ENCODE measurements at places on chromosomes 6 and 20.
A peak's percentile ranks its signal among the peaks of the same experiment; 100 is the strongest.

DNA sequence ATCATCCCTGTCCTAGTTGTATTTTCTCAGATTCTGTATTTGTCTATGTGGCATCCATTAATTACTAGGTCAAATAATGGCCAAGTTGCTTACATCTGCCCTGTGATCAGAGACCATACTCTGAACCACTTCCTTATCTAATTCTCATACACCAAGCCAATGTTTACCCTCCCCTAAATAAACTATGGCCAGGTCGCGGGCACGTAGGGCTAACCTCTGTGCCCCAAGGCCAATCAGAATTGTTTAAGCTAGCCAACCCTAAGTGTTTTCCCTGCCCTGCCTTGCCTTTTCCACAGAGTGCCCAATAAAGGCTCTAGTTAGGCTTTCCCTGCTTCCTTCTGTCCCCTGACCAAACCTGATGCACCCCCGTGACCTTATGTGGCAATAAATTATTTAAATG, 2.8 kb upstream of the CALHM4 start:
- no peak for DNase-seq

- no peak for DNase-seq
These were observed 20.0 kb downstream of the TBC1D7 start for GRCh38 chr6:13308332-13308731.

DNA sequence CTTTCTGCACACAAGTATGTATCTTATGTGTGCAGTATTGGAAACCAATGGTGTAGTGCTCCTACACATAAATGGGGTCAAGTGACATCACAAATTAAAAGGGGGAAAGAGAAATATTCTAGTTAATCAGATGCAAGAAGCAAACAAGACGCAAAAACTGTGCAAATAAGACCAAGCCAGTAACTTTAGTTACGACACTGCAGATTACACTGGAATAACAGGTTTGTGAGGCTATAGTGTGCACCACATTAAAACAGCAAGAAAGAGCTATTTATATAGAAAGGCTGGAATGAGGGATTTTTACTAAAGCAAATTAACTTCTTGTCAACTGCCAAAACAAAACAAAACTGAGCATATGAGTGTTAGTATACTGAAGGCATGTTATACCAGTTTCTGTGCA, 45.8 kb downstream of the NR2E1 start:
- DNase-seq = no peak

DNA sequence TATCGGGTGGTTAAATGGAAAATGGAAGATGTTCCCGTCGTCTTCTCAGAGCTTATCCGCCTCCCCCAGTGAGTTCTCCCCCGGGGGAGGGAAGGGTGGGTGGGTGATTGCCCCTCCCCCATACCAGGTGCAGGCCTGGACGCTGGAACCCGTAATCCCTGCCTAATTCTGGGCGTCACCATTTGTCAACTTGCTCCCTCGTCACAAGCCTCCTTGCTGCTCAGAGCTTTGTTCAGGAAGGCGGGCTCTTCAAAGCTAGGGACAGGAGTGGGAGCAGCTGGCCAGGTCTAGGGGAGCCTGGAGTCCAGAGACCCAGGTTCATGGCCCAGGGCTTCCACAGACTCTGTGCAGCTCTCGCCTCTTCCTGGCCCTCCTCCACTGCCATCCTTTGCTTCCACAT, 25.6 kb downstream of the CDH22 start:
- DNase-seq = no peak

DNA sequence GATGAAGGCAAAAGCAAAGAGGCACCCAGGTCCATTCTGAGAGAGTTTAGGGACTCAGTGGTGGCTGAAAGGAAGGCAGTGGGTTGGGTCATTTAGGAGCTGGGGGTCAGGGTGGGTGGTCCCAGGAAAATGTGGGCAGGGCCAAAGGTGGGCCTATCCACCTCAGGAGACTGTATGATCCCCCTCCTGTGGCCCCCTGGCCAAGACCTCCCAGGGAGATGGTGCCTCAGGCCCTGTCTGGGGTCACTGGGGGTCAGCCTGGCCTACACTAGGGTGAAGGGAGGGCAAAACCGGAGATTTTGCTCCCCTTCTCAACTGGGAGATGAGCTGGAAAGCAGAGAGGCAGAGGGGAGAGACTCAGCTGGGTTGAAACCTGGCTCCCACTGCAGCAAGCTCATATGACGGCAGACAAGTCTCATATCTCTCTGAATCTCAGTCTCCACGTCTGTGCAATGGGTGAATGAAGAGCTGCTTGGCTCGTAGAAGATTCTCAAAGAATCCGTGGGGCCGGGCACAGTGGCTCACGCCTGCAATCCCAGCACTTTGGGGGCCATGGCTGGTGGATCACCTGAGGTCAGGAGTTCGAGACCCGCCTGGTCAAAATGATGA, 11.5 kb upstream of the BAK1 start:
- DNase-seq = no peak

GRCh38 chr6:107618672-107619071, 128.8 kb downstream of the SOBP start:
- DNase-seq = no peak

DNA sequence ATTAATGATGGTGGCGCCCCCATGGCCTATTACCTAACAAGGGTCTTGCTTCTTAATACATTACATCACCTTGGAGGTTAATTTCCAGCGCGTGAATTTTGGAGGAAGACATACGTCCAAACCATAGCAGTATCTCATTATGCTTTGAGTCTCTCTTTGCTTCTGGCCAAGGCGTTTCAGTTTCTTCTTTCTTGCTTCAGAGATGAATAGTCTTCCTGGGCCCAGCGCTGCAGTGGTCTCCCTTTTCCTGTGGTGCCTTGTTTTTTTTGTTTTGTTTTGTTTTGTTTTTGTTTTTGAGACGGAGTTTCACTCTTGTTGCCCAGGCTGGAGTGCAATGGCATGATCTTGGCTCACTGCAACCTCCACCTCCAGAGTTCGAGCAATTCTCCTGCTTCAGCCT, 268.4 kb downstream of the SOX4 start:
- no peak for DNase-seq

GRCh38 chr6:13638626-13639025, 23.5 kb downstream of the NOL7 start:
- no peak for DNase-seq

GRCh38 chr20:61271312-61272231, 19.5 kb downstream of the CDH4 start:
- no peak for DNase-seq

DNA sequence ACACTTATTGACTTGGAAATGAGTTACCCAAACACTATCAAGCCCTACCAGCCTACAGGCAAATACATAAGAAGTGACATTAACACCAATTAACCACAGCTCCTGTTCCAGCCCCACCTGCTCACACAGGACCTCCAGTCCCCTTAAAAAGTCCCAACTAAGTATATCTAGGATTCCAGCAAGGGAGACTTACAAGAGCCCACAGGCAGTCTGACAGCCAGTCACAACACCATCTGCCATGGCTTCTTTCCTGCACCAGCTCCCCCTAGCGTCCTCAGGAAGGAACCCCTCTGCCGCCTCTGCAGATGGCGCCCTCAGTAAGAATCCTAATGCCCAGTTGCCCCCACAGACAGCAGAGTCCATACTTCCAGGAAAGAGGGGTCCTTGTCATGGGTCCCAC, 122.1 kb downstream of the HIVEP2 start:
- no peak for DNase-seq

DNA sequence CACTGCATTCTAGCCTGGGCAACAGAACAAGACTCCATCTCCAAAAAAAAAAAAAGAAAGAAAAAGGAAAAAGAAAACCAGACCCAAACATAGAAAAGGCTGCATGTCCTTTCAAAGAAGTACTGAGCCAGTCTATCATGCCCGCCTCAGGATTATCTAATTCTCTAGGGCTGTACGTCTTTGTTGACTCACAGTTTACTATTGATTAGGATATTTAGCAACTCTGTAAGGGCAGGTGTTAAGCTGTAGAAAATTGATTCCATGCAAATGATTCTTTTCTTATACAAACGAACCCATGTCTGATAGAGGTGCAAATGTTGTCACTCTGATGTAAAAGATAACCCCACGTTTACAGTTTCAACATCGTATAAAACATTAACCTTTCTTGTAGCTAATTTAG, 209.0 kb downstream of the TTLL2 start:
- DNase-seq = no peak

DNA sequence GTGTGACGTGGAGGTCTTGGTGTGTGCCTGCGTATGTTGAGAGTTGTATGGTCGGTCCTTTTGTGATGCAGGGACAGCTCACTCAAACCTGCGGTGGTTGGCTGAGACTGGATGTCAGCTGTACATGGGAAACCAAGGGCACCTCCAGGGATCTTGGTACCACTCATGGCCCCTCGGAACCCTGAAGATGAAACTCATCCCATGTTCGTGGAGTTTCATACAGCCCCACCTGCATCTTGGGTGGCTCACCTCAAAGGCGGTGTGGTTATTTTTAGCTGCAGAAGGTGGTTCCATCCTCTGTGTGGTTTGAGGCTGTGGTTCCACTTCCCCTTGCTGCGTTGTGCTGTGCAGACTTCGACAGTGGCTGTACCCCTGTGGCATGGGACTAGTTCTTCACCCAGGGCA, 52.6 kb upstream of the SLC22A1 start:
- DNase-seq = no peak

DNA sequence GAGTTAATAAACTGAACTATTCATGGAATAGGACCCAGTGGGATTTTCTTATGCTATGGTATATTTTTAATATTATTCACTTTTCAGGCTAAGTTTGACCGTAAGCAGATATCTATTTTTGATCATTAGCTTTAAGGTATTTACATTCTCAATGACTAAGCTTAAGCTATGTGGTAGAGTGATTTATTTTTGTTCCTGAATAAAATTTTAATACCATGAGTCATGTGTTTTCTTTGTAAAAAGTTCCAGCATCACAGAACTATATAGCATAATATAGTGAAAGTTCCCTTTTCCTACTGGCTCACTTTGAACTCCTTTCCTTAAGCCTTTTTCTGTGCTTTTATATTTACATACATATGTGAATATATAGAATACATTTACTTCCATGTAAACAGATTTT, 75.8 kb downstream of the BCKDHB start:
- peak; percentile 82 for DNase-seq

DNA sequence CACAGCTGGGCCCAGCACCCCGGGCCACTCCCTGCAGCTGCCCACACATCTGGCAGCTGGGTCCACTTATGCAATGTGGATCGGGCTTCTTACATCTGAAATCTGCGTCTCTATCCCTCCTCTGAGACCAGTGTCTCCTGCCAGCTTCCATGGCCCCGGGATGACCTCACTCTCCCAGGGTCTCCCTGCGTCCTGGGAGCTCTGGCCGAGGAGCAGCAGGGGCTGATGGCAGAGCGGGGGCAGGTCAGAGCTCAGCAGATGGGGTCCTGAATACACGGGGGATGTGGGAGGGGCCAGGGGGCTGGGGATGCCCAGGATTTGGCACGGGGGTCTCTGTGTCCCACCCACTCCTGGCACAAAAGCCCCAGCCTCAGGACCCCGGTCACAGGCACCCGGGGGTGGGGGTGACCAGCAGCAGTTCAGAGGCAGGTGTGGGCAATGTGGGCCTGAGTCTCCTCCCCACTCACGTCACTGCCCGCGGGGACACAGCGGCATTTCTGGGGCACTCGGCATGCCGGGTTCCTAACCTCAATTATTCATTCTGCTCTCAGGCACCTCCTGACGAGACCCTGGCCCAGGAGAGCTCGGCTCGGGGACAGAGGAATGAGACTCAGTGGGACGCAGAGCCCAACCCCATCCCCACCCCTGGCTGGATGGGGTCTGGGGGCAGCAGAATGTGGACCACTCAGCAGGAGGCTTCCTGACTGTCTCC, 16.4 kb downstream of the CHRNA4 start:
- DNase-seq = no peak

DNA sequence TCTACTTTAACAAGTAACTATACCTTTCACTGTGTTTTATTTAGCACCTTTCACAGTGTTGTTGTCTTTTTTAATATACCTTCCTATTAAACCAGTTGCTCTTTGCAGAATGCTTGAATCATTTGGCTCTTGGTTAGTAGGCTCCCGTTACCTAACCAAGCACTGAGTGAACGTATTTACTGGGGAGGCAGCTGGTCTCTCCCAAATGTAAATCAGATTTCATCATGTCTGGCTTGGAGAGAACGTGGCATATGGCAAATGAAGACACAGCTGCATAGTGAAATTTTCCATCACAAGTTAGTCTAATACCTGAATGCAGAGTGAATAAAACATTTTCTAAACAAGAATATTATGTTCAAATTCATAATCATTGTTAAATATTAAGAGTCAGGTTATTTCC, 12.4 kb downstream of the HTR1E start:
- no peak for DNase-seq

GRCh38 chr6:114342086-114342825, 567 bp downstream of the HS3ST5 start:
- no peak for DNase-seq

- DNase-seq = peak; percentile 32
These were observed 176.7 kb downstream of the BMP7 start for GRCh38 chr20:57089699-57090144.

DNA sequence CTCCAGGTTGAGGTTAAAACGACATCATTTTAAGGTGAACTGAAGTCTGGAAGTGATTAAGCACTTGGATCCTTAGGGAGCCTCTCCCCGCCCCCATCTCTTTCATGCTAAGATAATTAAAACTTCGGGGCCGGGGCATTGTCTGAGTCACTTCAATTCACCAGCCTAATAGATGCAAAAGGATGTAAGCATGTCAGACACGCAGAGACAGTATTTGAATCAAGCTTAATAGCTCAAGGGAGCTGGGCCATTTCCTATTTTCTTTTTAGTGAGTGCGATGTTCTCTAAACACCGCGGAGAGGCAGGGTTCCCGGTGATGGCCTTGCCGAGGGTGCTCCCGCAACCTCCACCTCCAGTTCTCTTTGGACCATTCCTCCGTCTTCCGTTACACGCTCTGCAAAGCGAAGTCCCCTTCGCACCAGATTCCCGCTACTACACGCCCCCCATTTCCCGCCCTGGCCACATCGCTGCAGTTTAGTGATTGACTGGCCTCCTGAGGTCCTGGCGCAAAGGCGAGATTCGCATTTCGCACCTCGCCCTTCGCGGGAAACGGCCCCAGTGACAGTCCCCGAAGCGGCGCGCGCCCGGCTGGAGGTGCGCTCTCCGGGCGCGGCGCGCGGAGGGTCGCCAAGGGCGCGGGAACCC, 516 bp upstream of the IRF4 start:
- peak; percentile 68 for DNase-seq

DNA sequence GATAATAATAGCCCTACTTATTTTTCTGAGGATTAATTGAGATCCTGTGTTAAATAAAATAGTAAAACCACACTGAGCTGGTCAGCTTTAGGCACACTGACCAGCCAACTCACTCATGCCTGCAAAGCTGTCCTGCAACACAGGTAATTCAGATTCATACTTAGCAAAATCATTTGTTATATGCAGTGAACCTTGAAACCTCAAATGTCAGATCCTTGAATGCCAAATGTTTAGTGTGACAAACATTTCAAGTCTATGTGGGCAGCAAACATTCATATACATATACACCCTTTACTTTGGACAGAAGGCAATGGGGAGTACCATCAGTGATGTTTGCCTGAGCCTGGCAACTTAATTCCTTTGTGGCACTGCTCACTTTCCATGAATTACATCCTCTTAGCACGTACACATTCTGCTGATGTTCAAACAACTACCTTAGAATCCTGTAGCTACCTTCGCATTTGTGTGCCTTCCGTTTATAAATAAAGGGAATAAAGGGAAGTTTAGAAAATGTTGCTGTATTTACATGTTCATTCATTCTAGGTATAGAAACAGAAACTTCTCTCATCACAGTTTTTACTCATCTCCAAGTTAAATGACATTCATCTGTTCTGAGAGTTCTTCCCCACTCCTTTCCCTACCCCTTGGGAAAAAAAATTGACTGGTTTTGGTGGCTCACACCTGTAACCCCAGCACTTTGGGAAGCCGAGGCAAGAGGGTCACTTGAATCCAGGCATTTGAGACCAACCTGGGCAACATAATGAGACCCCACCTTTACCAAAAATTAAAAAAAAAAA, 140.8 kb downstream of the ZFAND3 start:
- no peak for DNase-seq
